ENCODE measurements at places on chromosomes 13 and 19. TPM values are rescaled to one million over a fixed set of nuclear protein-coding genes. Genes with fewer than 3 reads are reported as not detected.
A peak's percentile ranks its signal among the peaks of the same experiment; 100 is the strongest.

DNA sequence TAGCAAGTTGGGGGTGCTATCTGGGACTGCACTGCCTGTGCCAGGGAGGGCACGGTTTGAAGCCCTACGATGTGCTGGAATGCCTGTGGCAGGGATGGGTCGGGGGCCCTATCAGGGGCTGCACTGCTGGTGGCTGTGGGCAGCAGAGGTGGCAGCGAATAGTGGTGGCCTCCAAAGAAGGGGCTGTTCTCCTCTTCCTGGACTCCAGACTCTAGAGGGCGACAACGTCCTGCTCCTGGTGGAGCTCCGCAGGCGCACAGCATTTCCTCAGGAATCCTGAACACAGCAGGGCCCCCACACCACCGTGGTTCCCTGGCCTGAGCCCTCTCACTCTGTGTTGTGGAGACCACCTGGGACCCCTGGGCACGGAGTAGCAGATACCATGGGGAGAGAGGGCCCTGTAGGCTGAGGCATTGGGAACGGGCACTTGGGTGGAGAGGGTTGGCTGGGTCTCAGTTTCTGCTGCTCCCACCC lies 145.6 kb downstream of the TNFRSF19 start:
- DNase-seq, result peak; percentile 63
- H3K36me3 ChIP-seq, result no peaks in the 10 kb centered on the region
- no peak overlapping the region for H3K4me3 ChIP-seq

DNA sequence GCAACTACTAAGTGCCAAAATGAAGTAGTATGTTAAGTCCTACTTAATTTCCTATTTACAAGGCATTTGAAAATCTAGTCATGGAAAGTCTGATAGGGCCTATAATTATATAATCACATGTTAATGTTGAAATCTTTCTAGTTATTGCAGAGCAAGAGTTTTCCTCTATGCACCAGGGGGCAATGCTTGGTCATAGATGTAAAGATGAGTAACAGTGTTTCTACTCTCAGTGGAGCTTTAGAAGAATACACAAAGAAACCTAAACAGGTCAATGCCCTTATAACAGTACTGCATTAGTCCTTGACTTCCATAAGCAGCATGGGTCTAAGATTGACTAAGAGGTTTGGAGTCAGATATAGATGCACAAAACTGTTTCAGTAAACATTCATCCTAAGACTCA lies 218.7 kb downstream of the KCTD12 start:
- no peaks in the 10 kb centered on the region for H3K36me3 ChIP-seq
- H3K4me3 ChIP-seq, result no peak overlapping the region
- no peak for DNase-seq
- H3K27me3 ChIP-seq, result peaks cover 6% of the 10 kb centered on the region
- H3K27ac ChIP-seq, result no peak overlapping the region

GRCh38 chr13:78659450-78659730 lies 435 bp upstream of the OBI1 start:
- H3K27me3 ChIP-seq, result no peaks in the 10 kb centered on the region
- peaks cover 14% of the 10 kb centered on the region for H3K36me3 ChIP-seq
- peak overlapping the region; percentile 99 for H3K27ac ChIP-seq
- peak overlapping the region; percentile 100 for H3K4me3 ChIP-seq
- H3K4me1 ChIP-seq, result peaks cover 30% of the 10 kb centered on the region

- no peak for DNase-seq
- no peaks in the 10 kb centered on the region for H3K4me1 ChIP-seq
- peaks cover 5% of the 10 kb centered on the region for H3K27me3 ChIP-seq
These were observed 10.0 kb upstream of the VSTM2B start for GRCh38 chr19:29515706-29516357.

Gene UNC13A
- total RNA-seq, result 0.02 TPM

GRCh38 chr13:93797463-93797862 lies 570.9 kb downstream of the GPC6 start:
- H3K36me3 ChIP-seq, result no peaks in the 10 kb centered on the region
- H3K4me1 ChIP-seq, result peaks cover 8% of the 10 kb centered on the region
- no peak overlapping the region for H3K4me3 ChIP-seq
- peaks cover 17% of the 10 kb centered on the region for H3K27me3 ChIP-seq
- DNase-seq, result no peak

Gene KASH5
- total RNA-seq, result not detected

Gene RHPN2
- total RNA-seq, result 6.2 TPM

Gene NPHS1
- 0.28 TPM for total RNA-seq

DNA sequence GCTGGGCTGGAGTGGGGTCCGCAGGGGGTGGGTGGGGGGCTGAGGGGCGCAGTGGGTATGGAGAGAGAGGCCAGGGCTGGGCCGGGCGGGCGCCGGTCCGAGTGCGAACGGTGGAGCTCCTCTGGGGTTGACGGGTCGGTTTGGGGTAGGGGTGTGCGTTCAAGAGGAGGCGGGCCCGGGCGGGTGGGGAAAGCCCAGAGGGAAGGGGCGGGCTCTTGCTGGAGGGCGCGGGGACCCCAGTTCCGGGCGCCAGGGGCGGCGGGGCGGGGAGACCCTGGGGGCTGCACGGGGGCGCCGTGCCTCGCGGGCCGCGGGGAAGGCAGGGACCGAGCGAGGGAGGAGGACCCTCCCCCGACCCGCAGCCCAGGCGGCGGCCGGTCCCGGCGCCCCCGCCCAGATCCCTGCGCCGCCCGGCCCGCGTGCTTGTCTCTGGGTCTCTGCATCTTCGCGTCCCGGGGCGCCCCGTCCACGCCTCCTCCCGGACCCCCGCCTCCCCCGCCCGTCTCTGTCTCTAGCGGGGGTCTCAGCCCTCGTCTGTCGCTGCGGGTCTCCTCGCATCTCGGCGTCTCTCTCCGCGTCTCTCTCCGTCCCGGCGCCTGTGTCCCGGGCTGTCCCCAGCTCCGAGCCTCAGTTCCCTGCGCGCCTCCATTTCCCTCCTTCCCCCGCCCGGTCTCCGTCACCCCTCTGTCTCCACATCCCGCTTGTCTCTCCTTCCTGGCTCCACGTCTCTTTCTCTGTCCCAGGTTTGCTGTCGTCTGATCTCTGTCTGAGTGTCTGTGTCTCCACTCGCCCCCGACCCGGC lies 8.3 kb upstream of the SHISA7 start:
- DNase-seq, result no peak
- H3K36me3 ChIP-seq, result peaks cover 9% of the 10 kb centered on the region
- H3K27ac ChIP-seq, result no peak overlapping the region
- peaks cover 5% of the 10 kb centered on the region for H3K4me1 ChIP-seq

GRCh38 chr13:99258946-99259345 lies 767 bp upstream of the GPR18 start:
- H3K27me3 ChIP-seq, result no peaks in the 10 kb centered on the region
- H3K27ac ChIP-seq, result peak overlapping the region; percentile 83
- H3K4me3 ChIP-seq, result peak overlapping the region; percentile 92

DNA sequence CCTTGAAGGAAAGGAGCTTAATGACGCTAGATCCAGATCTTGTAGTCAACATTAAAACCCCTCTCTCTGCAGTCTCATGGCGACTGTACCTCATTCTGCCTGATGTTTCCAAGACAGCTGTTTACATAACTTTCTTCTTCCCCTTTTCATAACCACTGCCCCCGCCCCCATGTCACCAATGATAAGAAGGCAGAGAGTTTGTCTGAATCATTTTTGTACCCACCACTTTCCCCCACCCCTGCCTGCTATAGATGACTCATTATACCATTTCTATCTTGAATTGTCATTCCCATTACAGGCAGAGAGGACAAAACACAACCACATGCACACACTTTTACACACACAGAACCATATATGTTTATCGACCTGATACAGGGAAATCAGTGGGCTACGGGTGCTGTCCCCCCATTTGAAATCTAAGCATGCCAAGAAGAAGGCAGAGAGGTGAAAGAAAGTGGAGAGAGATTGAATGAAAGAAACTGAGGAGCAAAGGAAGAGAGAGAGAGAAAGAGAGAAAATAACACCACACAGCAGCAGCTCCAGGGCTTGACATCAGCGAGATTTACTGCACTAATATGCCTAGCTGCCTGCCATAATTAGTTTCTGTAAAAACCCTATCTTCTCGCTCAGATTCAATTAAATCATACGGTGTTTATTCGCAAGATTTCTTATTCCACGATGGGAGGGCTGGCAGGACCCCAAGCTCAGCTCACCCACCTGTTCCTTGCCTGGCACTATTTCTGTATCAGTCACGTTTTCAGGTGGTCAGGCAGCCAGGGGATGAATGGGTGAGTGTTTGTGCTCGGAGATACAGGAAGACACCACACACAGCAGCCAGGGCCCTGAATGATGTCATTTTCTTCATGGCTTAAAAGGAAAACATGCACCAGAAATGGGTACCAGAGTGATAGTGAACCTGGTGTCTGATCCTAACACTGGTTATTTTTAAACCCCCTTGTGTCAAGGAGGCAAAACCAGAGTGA lies 114.3 kb upstream of the SERP2 start:
- H3K4me1 ChIP-seq, result peaks cover 17% of the 10 kb centered on the region
- peaks cover 11% of the 10 kb centered on the region for H3K27me3 ChIP-seq
- peak overlapping the region; percentile 68 for H3K4me3 ChIP-seq
- DNase-seq, result peak; percentile 87
- H3K27ac ChIP-seq, result peak overlapping the region; percentile 79

Gene PGLYRP2
- not detected for total RNA-seq

Gene ZNF480
- total RNA-seq, result 4.2 TPM

GRCh38 chr13:99980824-99981734 lies 505 bp upstream of the ZIC2 start:
- peaks cover 10% of the 10 kb centered on the region for H3K4me1 ChIP-seq
- peaks cover 61% of the 10 kb centered on the region for H3K27me3 ChIP-seq
- DNase-seq, result peak; percentile 77
- peaks cover 6% of the 10 kb centered on the region for H3K36me3 ChIP-seq
- H3K4me3 ChIP-seq, result peak overlapping the region; percentile 61
- no peak overlapping the region for H3K27ac ChIP-seq

Gene KLF1
- total RNA-seq, result 1.2 TPM

Gene ATP12A
- total RNA-seq, result 0.23 TPM

Gene ZNF699
- 4.4 TPM for total RNA-seq

- peak; percentile 66 for DNase-seq
- no peaks in the 10 kb centered on the region for H3K36me3 ChIP-seq
- H3K4me1 ChIP-seq, result no peaks in the 10 kb centered on the region
- H3K4me3 ChIP-seq, result no peak overlapping the region
- H3K27me3 ChIP-seq, result no peaks in the 10 kb centered on the region
These were observed 27.1 kb downstream of the MEGF8 start for GRCh38 chr19:42352301-42353259.

DNA sequence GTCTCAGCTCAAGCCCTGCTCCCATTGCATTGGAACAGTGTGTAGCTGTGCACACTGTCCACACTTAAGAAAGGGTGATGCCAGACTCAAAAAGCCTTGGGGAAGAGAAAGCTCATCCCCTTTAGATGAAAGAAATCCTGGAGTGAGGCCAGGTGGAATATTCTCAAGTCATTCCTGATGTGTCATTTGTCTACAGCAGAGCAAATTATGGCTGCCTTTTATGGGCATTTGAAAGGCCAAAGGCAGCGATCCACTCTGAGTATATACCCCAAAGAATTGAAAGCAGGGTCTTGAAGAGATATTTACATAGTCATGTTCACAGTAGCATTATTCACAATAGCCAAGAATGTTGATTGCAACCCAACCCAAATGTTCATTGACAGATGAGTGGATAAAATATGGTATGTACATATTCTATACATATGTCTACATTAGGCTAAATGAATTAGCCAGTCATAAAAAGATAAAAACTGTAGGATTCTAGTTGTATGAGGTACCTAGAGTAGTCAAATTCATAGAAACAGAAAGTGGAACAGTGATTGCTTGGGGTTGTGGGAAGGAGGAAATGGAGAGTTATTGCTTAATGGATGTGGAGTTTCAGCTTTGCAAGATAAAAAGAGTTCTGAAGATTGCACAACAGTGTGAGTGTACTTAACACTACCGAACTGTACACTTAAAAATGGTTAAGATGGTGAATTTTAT lies 214.9 kb downstream of the KCNRG start:
- peak overlapping the region; percentile 20 for H3K27ac ChIP-seq
- H3K36me3 ChIP-seq, result peaks cover 5% of the 10 kb centered on the region
- H3K4me1 ChIP-seq, result peaks cover 51% of the 10 kb centered on the region

Gene PALM3
- not detected for total RNA-seq

DNA sequence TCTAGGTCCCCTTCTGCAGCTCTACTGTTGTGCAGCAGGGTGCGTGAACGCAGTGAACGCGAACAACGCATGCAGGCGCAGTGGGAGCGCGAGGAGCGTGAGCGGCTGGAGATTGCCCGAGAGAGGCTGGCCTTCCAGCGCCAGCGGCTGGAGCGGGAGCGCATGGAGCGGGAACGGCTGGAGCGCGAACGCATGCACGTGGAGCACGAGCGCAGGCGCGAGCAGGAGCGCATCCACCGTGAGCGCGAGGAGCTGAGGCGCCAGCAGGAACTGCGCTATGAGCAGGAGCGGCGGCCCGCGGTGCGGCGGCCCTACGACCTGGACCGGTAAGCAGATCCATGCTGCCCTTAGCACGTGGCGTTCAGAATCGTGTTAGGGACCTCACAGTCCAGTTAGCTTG lies 18.8 kb downstream of the MICOS13 start:
- no peaks in the 10 kb centered on the region for H3K27me3 ChIP-seq
- H3K27ac ChIP-seq, result no peak overlapping the region
- H3K4me3 ChIP-seq, result no peak overlapping the region
- peaks cover 62% of the 10 kb centered on the region for H3K36me3 ChIP-seq

DNA sequence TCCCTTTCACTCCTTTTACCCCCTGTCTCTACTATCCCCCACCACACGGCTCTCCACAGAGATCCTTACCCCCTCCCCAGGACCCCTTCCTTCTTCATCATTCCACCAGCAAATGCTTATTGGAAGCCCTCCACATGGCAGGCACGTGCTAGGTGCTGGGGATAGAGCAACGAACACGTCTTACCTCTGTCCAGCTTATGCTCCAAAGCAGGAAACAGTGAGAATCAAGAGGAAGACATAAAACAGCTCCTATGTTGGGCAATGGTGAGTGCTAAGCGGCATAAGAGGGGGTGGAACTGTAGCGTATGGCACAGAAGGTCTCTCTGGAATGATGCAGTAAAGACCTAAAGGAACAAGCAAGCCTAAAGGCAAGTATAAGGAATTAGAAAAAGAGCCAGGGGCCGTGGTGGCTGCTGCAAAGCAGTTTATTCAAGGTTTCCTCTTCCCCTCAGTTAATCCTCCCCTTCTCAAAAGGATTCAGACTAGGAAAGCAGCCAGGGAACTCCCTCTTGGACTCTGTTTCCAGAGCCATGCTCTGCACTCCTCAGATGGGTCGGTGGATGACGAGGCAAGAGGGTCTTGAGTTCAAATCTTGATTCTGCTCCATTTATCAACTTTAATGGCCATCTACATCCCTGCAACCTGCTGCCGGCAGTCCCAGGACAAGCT lies 289.4 kb downstream of the FOXO1 start:
- DNase-seq, result no peak
- no peaks in the 10 kb centered on the region for H3K27me3 ChIP-seq
- peaks cover 5% of the 10 kb centered on the region for H3K36me3 ChIP-seq
